NCI-H1048 (cell line): ENCODE measurements at places on chromosomes 3 and 15.

- no peak for DNase-seq
Measured at GRCh38 chr3:21238661-21239060, 512.3 kb downstream of the ZNF385D start.

DNA sequence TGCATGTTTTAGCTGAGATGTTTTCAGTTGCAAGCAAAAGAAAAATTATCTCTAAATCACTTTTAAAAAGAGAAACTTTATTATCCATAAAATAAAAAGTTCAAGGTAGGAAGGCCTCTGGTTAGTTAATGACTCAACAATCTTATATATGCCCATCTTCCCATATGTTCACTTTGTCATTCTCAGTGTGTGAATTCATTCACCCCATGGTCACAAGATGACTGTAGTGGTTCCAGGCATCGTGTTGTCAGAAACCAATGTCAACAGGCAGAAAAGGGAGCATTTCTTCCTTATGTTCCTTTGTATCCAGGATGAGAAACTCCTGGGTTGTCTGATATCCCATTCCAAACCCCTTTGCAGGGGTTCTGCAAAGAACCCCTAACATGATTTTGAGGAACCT, 119.9 kb upstream of the RAP2B start:
- no peak for DNase-seq

GRCh38 chr3:42159706-42160472, 68.7 kb downstream of the TRAK1 start:
- DNase-seq: no peak

- DNase-seq: no peak
Measured at GRCh38 chr3:181418233-181418632, 293.5 kb upstream of the SOX2 start.

DNA sequence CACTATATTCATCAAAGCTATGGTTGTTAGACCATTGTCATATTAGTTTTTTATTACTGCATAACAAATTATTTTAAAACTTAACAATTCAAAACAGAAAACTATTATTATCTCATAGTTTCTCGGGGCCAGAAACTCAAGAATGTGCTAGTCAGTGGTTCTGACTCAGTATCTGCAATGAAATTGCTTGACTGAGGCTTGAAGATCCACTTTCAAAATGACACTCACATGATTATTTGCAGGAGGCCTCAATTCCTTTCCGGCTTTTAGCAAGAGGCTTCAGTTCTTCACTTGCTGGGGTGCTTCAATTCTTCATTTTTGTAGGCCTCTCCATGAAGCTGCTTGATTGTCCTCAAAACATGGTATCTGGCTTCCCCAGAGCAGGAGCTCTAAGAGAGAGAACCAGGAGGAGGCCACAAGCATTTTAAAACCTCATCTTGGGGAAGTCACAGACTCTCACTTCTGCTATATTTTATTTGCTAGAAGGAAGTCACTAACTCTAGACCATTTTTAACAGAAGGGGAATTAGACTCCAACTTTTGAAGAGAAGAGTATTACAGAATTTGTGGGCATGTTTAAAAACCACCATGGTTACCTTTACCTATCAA, 383.7 kb downstream of the MFSD1 start:
- DNase-seq: no peak

DNA sequence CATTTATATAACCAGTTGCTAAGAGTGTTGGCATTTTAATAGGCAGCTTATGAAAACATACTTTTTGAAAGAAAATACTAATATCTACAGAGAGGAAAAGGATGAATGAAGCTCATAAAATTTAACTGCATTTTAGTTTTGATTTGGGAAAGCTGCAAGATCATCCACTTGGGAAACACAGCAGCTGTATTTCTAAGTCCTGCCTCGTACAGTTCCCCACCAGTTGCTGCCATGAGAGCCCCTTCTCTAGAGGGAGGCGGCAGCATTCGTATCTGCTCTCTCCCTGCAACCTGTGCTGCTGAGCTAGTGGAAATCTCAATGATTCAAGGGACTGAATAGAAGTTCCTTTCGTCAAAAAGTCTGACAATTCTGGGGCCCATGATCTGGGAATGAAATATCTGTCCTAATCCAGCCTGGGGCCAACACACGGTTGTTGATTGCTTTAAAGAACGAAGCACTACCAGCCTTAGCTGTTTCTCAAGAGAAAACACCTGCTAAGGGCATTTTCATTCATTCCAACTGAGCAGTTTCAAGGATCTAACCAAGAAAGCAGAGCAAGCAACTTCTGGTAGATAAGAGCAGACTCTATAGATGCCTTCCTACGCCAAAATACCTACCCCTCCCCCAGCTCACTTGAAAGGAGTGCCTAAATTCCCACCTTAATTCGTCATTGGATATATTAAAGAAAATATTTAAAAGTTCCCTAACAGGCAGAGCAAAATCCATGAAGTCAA, 223.7 kb downstream of the MAGI1 start:
- DNase-seq: no peak

- no peak for DNase-seq
Measured at GRCh38 chr3:9730657-9731205, 804 bp upstream of the BRPF1 start.

GRCh38 chr15:92803852-92804609, 96.1 kb upstream of the CHD2 start:
- no peak for DNase-seq

GRCh38 chr3:34202975-34203374, 404.5 kb downstream of the PDCD6IP start:
- no peak for DNase-seq

- DNase-seq: no peak
Measured at GRCh38 chr3:58965865-58966264, 84.0 kb downstream of the CFAP20DC start.

DNA sequence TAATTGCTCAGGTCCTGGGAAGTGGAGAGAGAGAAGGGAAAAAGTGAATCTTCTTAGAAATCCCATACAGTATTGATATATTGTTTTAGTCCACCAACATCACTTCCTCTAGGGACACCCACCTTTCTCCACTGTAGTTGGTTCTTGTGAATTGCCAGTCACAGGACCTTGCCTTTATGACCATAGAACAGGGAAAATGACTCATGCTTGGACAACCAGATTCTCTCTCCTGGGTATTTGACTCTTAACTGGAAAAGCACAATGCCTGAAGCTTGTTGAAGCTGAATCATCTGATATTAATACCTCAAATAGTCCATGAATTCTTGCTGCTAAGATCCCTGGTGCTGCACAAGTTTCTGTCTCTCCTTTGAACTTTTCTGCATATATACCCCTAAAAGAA, 32.5 kb upstream of the DCLK3 start:
- no peak for DNase-seq

DNA sequence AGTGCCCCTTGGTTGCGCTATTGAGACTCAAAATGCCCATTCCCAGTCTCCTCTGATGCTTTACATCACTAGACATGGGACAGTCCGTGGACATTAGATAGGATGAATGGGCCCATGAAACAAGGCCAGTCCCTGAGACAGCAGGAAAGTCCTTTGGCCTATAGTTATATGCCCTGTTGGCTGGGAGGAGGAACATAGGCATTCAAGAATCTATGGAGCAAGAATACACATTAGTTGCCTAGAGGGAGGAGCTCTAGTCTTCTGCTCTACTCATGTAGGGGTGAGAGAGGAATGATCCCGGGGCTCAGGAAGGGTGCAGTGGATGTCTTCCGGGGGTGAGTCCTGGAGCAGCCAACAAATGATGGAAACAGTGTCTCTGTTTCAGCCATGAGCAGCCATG, 58.0 kb upstream of the LRTM1 start:
- no peak for DNase-seq

DNA sequence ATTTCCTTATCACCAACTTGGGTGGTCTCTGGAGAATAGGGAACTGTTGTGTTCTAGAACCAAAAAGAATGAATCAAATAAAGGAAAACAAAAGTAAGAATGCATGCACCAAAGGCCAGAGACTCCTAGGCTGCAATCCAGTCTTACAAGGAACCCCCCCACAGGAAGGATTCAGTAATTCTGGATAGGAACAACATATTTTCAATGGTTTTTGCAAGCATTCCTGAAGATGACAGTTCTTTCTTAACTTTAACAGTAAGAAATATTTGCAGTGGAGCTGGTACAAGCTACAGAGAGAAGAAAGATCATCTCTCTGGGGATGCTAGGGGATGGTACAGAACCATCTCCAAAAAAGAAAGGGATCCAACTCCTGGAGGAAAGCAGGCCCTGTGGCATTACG, 116.2 kb upstream of the CHRM5 start:
- DNase-seq: no peak

- DNase-seq: no peak
Measured at GRCh38 chr3:124250053-124250452, 258.1 kb upstream of the ROPN1 start.

- DNase-seq: no peak
Measured at GRCh38 chr3:4897765-4898453, 81.3 kb upstream of the BHLHE40 start.

- no peak for DNase-seq
Measured at GRCh38 chr3:46221391-46221790, 13.3 kb upstream of the CCR1 start.

DNA sequence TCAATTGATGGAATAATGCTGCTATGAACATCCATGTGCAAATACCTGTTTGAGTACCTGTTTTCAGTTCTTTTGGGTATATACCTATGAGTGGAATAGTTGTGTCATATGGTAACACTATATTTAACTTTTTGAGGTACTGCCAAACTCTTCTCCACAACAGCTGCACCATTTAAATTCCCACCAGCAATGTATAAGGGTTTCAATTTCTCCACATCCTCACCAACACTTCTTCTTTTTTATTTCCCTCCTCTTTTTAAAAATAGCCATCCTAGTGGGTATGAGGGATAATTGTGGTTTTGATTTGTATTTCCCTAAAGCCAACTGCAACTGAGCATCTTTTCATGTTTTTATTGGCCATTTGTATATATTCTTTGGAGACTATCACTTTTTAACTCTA, 31.3 kb upstream of the ARHGEF3 start:
- DNase-seq: no peak

DNA sequence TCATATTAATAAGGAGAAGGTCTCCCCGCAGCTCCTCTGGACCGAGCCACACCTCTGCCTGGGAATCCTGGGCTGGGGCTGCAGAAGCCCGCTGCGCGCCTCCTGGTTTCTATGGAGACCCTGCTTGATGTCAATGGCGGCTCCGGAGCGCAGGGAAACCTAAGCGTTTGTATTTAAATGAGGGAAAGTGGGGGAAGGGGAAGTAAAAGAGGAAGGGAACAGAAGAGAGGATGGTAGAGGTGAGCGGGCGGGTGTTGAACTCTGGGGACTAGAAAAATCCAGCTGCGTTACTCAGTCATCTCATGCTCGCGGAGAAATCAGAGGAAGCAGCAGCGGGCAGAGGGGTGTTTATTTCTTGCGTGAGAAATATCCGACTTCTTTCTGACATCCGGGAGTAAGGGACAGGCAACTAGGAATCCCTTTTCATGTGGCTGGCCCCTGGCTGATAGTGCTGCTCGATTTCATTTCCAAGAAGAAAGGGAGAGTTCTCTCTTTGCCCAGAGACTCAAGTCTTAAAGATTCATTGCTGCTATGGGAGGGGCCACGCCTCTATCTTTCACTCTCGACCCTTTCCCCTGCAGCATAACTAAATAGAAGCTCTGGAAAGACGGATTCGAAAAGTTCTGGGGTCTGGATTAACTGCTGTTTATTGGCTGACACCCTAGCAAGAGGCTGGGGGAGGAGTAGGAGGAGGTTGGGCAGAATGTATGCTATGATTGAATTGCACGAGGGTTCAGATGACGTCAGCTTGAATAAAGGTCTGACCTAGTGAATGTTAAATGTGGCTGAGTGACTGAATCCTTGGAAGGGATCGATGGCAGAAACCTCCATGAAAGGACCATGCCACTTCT, 110.5 kb upstream of the GAP43 start:
- DNase-seq: no peak

GRCh38 chr3:32432711-32433530, 41.3 kb downstream of the CMTM7 start:
- DNase-seq: no peak
